Effector CD8-positive, alpha-beta T cell (primary cell): ENCODE measurements at places on chromosomes 12 and 14.

DNA sequence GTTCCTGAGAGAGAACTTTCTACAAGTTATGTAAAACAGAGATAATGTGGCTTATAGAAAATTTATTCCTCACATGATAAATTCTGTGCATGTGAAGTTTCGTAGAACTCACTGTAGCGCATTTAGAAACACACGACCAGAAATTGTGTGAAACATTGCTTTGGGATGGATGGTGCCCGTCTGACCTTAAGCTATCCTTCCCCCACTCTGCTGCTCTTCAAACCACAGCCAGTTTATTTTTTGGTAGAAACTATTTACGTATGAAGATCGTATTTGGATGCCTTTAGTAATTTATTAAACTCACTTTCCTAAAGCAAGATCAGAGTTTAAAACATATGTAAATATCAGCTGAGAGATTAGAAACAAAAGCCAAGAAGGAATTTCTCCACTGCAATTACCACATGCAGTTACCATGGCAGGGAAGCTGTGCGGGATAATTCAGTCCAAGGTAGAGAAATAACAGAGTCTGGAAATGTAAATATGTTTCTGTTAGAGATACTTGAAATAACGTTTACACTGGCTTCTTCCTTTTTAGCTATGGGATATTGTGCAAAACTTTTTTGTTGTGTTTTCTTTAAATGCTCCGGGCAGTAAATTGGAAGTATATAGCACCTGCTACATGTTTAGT is 382.7 kb downstream of the RGS6 start:
- DNase-seq = no peak

DNA sequence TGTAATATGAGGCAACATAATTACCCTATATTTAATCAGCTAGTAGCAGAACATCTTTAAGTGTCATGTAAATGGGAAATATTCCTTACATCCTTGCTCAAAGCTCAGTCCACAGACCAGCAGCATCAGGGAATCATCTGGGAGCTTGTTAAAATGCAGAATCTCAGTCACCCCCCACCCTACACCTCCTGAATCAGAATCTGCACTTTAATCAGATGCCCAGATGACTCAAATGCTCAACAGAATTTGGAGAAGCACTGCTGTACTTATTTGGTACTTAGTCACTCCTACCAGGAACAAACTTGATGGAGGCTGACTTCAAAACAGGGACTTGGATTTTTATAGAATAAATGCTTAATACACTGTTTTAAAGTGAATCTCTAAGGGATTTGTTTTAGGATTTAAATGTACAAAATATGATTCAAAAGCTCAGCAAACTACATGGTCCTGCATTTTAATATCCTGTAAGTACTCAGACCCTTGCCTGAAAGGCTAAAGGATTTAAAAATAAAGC is 96.5 kb downstream of the ARMH4 start:
- no peak for DNase-seq

DNA sequence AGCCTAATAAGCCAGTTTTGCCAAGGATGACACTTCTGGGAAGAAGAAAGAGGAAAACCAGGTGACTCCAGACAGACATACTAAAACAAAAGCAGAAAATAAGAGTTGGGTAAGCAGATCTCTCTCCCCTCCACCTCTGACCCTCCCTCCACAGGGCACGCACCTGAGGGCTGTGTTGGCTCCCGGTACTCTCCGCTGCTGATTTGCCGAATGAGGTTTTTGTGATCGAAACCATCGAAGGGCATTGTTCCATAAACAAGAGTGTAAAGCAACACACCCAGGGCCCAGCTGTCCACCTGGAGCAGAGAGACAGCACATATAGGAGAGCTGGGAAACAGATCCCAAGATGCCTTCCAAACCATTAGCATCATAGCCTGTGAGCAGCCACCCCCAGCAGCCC is 68.1 kb downstream of the NUAK1 start:
- no peak for DNase-seq

DNA sequence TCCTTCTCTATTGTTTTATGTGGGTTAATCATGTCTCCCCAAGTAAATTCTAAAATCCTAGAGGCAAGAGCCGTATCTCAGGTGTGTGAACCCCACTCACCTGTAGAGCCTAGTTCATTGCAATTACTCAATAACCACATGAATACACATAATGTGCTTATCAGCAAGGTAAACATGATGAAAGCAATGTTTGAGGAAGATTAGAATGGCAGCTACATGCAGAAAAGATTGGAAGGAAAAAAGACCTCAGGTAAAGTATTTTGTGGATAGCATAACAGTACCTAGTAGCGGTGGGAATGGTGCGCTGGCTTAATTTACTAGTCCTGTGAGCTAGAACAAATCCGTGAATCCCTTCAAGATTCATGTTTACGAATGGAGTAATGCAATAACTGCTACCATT is 5.3 kb upstream of the KRAS start:
- DNase-seq = no peak

DNA sequence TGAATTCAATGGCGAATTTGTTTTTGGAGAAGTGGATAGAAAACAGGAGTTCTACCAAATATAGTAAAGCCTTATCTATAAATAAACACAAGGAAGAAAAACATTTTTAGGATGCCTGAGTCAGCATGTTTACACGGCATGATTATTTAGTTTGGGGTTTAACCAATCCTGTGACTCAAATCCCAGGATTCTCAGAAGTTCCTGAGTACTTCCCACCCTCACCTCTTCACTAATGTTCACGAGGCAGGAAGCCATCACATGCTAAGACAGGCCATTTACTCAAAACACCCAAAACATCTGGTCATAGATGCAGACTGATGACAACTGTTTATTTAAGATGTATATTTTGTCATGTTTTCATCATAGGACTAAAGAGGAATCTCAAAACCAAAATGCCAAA is 3.4 kb upstream of the GLRX5 start:
- no peak for DNase-seq

GRCh38 chr14:63788011-63788933 is 60.4 kb upstream of the SGPP1 start:
- DNase-seq = no peak

DNA sequence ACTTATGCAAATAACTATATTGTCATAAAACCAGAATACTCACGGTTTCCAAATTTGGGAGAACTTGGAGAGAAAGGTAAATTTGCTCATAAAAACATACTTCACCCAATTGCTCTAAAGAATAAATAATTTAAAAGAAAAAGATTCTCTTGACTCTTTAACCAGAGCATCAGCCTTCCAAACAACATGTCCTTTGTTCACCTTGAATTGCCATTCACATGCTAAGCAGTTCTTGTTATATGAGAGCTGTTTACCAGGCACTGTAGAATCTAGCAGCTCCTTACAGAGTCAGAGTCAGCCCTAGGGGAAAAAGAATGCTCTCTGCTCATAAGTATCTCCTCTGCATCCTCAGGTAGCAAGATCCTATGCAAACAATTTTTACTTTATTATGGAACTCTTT is 10.2 kb downstream of the SLCO1A2 start:
- DNase-seq = no peak

GRCh38 chr12:100860611-100861010 is 66.0 kb downstream of the ANO4 start:
- no peak for DNase-seq

DNA sequence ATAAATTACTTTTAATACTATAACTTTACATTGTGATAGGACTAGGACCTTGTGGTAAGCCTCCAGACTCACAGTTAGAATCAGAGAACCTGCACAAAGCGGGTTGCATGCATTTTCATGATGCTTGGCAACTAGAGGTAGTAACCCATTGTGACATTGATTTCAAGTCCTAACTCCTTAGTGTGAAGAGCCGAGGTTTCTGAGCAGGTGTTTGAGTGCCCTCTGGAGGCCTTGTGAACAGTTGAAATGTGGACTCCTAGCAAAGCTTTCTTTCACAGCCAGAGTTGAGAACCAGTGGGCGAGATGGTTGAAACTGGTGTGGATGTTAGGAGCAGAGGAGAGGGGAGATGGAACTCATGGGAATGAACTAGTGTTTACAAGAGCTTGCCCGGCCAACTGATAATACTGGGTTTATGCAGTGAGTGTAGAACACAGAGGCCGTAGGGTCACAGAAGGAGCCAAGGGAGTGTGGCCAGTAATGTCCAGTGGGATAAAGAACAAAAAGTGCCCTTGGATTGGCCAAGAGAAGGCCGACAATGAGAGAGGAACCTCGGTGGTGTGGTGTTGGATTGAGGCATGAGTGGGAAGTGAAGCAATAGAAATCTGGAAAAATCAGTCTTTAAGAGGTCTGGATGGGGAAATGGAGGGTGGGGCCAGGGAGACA is 10.9 kb downstream of the ZNF664 start:
- peak; percentile 1 for DNase-seq

DNA sequence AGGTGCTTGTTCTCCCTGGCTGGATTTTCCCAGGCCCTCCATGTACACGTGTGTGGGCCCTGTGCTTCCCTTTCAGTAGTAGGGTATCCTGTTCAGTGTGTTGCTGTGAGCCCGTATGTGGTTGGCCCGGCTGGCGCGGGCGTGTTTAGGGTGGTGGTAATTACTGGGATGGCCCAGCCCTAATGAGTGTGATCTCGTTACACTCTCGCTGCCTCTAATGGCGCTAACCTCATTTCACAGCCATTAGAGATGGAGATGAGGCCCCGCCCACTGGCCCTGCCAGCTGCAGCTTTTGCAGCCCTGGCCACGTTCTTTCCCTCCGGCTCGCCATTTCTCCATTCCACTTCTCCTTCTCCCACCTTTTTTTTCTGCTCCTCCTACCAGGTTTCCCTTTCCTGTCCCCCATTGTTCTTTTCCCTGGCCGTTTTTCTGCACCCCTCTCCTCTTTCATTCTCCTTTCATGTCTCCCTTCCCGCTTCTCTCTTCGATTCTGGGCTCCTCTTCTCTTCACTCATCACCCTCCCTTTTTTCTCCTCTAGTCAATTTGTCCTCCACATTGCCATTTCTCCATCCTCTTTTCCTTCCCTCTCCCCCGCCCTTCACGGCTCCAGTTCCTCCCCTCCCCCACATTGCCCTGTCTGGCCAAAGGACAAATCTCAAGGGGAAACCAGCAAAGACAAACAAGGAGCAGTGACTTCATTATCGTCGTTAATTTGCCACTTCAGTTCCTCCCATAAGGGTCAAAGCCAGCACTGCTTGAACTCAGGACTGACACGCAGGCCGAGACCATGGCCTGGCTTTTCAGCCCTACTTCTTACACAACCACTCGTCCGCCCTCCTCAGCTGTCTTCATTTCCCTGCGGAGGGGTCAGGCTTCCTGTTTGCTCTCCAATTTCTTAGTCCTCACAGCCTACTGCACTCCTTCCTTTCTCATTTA is 6.8 kb downstream of the ZFHX2 start:
- DNase-seq = no peak

GRCh38 chr12:23640754-23641153 is 308.7 kb downstream of the SOX5 start:
- DNase-seq = no peak

DNA sequence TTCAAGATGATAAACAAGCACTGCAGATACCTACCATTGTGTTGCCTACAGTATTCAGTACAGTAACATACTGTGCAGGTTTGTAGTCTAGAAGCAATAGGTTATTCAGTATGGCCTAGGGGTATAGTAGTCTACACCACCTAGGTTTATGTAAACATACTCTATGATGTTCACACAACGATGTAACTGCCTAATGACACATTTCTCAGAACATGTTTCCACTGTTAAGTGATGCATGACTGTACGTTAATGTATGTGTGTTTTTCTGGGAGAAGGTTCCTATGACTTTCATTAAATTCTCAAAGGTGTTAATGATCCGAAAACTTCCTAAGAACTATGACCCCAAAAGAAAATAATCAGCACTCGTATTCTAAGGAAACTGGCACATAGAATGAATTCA is 20.9 kb upstream of the CALM1 start:
- no peak for DNase-seq

DNA sequence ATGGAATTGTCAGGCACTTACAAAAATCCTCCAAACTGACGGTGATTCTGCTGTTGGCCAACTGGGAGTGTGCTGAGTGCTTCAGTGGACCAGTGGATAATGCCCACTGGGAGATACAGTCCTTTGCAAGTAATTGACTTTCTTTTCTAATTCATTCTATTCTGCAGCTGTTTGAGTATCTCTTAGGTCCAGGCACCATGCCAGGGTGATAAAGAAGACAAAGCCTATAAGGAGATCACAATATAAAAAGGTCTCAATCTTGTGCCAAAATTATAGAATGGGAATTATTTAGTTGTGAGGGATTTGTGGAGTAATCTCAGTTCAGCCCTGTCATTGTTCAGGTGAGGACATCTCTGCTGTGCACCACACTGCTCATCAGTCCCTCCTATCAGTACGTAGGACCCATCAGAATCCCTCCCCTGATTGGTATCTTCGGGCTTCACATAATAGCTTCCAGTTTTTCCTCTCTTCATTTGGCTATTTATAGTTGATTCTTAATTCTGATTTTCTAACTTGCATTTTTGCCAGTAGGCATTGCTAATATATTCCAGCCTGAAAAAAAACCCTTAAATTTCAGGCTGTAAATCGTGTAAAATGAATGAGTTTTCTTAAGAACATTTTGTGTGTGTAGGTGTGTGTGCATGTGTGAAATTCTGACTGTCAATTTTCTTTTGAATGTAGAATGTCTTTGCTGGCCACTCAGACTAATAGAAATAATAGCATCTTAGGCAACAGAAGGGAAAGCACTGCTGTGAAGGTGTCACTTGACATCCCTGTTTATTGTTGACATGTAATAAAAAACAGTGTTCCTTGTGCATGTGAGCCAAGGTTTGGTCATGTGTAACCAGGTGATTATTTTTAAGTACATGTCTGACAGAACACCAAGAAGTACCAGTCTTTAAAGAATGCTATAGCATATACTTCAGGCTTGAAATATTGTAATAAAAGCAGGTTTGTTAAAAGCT is 457.6 kb upstream of the RGS6 start:
- no peak for DNase-seq

DNA sequence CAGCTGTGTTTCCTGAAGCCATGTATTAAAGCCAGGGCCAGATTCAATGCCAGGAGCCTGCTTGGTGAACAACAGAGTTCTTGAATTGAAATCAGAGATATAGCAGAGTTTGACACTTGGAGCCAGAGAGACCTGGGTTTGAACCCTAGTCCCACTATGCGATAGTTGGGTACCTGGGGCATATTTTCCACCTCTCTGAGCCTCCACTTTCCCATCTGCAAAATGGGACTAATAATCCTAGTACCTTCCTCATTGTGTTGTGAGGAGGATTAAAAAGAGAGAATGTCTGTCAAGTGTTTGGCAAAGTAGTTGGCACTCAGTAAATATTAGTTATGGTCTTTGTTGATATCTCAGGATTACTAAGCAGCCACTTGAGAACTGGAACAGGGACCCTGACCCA is 6.0 kb upstream of the HRK start:
- DNase-seq = no peak

- no peak for DNase-seq
Measured at GRCh38 chr12:89345376-89345775, 6.9 kb downstream of the DUSP6 start.

DNA sequence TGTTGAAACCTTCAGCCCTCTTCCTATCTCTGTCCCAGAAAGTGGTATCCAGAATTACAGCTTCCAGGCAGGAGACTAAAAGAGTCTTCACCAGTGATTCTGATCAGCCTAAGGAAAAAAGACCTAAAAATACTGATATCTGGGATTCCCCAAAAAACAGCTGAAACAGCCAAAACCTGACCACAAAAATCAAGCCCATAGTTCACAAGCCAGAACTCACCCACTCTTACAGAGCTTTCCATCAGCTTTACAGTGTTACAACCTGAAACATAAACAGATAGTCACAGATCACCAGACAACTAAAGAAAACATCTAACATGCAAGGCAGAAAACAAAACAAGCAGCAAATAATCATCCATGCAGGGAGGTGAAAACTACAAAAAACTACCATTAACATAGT is 26.0 kb upstream of the TSPAN8 start:
- DNase-seq = no peak

- no peak for DNase-seq
Measured at GRCh38 chr14:101601606-101602465, 40.5 kb downstream of the DIO3 start.

- DNase-seq = no peak
Measured at GRCh38 chr12:62673028-62673815, 206.6 kb downstream of the MON2 start.
